ENCODE measurements at places on chromosomes 12 and 14.

DNA sequence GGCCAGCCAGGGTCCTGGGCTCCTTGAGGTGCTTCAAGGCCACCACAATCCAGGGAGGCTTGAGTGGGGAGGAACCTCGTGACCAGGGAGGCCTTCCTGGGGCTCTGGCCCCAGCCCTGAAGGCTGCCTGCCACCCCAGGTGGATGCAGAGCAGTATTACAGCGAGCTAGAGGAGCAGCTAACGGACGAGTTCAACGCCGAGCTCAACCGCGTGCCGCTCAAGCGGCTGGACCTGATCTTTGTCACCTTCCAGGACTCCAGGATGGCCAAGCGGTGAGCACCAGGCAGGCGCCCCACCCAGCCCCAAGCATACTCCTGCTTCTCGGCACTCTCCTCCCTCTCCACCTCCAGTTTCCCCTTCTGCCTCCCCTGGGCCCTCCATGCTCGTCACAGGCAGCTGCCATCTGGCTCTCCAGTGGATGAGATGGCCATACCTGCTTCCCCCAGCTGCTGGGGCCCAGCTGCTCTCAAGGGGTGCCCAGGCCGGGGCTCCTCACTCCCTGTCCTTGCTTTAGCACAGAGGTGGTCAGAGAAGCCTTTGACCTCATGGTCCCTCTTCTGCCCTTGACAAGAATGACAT, 30.6 kb downstream of the NGB start:
- DNase-seq: no peak

DNA sequence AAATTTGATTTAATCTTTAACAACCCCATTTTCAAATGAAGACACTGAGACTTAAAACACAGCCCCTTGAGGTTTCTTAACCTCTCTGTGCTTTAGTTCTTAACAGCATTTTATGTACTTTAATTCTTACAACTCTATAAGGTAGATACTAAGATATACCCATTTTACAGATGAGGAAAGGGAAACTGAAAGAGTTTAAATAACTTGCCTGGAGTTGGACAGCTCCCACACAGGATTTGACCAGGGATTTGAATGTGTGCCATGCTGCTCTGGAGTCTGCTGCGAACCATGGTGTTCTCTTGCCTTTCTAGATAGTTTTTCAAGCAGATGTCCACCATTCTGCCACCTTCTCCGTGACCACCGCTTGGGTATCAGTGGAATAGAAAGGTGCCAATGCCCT, 28.2 kb downstream of the RNFT2 start:
- no peak for DNase-seq

GRCh38 chr12:40099423-40099853, 6.4 kb downstream of the SLC2A13 start:
- DNase-seq: no peak

DNA sequence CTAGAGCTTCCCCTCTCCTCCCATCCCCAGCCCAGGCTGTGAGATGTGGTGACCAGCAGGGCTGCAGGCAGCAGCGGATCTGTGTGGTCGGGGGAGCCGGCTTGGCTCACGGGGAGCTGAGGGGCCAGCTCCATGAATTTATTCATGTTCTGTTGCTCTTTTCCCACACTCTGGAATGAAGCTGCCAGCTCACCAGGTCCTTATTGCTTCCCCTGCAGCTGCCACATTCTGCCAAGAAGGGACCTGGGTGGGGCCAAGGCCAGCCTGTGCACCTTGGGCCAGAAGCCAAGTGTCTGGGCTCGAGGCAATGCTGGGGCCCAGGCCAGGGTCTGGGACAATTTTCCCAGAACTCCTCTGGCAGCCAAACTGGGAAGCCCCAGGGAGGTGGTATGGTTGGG, 2.5 kb upstream of the C1QL4 start:
- no peak for DNase-seq

GRCh38 chr14:99248761-99249171, 23.2 kb downstream of the BCL11B start:
- DNase-seq: no peak

DNA sequence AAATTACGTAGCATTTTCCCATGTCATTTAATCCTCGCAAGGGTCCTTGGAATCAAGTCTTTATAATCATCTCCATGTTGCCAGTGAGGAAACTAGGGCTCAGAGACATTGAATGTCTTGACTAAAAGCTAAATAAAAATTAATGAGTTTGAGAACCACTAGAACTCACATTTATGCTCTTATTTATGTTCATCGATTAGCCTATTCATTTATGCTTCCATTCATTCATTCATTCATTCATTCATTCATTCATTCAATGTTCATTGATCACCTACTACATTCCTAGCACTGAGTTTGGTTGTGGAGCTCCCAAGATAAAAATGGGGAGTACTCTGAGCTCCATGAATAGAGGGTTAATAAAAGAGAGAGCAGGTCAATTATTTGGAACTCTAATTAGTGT, 59.7 kb downstream of the KCNA1 start:
- no peak for DNase-seq

DNA sequence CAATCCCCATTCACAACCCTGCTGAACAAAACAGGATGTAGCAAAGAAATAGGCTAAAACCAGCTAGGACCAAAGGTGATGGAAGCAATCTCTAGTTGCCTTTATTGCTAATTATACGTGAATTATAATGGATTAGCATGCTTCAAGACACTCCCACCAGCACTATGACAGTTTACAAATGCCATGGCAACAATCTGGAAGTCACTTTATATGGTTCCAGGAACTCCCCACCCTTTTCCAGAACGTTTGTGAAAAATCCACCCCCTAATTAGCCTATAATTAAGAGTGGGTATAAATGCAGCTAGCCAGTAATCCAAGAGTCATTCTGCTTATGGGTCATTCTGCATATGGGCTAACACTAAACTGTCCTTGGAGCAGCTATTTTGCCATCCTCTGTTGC, 328.7 kb downstream of the FLRT2 start:
- no peak for DNase-seq

DNA sequence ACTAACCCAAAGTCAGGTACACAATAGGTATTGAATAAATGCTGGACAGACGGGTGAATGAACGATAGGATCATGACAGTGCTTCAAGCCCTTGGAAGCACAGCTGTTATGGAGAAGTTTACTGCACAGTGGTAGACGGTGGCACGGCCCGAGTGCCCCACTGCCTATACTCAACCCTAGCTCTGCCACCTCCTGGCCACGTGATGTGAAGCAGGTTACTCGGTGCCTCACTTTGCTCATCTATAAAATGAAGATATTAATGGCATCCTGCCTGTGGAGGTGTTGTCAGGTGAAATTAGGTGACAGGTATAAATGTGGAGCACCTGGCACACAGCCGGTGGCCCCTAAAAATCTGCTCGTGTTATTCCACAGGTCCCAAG, 5.8 kb downstream of the ASB2 start:
- DNase-seq: no peak

DNA sequence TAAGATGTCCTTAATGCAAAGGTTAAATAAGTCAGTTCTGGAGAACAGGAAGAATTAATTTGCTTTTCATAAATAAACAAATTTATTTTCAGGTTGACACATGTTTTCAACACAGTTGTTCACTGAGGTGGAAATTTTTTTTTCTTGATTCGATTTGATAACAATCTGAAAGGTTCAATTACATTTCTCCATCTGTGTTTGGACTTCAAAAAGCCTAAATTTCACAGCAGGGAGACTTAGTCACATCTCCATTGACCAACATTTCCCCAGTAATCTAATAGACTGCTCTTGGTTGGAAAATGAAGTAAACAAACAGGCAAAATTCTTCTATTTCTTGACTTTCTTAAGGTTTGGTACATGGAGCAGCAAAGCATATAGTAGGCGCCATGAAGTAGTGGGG, 134.9 kb upstream of the CPNE8 start:
- no peak for DNase-seq

DNA sequence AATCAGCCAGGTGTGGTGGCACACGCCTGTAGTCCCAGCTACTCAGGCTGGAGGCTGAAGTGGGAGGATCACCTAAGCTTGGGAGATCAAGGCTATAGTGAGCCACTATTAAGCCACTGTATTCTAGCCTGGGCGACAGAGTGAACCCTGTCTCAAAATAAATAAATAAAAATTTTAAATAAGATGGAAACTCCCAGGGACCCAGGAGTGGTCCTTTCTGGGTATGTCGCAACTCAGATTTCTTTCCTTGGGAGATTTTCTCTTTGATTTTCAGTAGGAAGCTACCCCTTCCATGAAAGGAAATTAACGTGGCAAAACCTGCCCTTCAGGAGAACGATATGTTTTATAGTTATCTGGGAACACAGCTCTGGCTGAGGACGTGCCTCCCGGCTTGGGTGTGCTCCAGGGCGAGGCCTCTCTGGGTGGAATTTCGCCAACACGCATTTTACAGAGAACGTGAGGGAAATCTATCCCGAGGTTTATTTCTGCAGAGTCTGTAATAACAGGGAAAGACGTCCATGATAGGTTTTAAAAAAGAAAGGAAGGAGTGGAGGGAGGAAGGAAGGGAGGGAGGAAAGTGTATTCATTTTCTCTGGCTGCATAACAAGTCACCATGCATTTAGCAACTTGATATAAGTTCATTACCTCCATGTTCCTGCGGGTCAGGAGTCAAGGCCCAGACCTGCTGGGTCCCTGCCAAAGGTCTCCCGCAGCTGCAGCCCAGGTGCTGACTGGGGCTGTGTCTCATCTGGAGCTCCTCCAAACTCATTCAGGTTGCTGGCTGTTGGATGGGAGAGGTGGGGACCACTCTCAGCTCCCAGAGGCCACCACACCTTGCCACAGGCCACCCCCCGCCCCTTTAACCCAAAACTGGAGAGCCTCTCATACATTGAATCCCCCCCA, 80.6 kb upstream of the GSC start:
- DNase-seq: no peak

GRCh38 chr12:53804429-53804828, 52.6 kb upstream of the CISTR start:
- no peak for DNase-seq

GRCh38 chr14:68977718-68978171, 1.4 kb downstream of the ACTN1 start:
- DNase-seq: peak; percentile 91

DNA sequence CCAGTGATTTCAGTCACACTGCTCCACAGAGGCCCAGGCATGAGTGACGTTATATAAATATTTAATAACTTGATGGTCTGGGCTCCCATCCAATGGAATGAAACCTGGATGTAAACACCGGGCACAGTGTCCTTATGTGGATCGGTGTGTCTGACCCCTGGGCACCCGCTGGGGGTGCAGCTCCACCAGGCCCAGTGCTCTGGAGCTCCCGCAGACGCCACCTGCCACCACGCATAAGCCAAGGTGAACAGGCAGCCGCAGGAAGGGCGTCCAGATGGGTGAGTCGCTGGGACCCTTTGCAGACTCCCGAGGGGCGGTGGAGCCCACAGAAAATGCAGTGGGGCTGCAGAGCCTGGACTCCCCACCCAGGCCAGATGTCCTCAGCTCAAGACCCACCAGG, 121.6 kb downstream of the SCARB1 start:
- no peak for DNase-seq

Measured in left hindlimb (tissue), 1 donor.